Renal cortex interstitium (tissue), 15 donors: ENCODE measurements at places on chromosomes 11 and 22.

DNA sequence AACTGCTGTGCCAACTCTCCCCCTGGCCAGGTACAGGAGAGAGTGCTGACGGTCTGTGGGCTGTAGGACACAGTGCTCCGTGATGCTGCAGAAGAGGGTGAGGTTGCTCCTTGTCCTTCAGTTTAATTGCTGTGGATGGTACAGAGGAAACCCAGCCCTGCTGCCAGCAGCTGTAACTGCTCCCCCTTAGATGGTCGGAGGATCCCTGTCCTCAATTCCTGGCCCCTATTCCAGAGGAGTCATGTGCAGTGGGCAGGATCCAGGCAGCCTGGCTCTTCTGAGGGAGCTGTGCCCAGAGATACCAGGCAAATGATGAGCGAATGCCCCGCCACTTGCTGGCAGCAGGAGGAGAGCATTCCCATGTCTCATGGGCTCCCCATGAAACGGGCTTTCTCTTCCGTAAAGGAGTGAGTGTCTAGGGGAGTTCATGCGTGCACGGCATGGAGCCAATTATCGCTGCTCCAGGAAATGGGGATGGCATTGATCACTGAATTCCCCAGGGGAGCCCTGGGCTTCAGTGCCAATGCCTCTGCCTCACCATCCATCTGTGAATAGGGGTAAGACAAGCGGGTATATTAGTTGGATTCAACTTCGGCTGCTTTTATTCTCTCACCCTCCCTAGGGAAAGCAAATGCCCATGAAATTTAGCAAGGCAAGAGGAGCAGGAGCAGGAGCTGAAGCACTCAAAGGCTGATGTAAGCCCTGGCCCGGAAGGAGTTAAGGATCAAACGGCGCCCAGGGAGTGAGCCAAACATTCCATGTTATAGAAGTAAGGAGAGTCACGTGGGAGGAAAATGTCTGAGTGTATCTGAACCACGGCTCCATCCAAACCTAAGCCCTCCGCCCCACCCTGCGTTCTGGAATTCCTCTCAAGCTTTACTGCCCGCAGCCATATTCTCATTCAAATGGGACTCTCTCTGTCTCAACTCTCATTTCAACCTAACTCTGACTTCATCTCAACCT is 51.0 kb upstream of the CSNK2A3 start:
- no peak for DNase-seq

DNA sequence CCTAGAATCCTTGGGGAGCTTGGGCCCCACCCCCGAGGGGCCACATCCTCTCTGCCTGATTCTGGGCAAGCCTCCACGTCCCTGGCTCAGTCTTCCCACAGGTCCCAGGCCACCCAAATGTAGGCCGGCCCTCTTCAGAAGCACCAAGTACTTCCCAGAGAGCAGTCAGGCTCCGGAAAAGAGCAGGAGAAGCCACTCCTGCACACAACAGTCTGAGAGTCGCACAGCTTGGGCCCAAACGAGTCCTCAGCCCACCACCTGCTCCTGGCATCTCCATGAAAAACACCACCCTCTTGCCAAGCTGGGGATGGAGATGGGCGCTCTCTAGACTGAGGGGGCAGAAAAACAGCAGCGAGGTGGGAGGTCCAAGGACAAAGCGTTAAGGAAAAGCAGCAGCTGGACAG is 15.4 kb downstream of the EHD1 start:
- no peak for DNase-seq

DNA sequence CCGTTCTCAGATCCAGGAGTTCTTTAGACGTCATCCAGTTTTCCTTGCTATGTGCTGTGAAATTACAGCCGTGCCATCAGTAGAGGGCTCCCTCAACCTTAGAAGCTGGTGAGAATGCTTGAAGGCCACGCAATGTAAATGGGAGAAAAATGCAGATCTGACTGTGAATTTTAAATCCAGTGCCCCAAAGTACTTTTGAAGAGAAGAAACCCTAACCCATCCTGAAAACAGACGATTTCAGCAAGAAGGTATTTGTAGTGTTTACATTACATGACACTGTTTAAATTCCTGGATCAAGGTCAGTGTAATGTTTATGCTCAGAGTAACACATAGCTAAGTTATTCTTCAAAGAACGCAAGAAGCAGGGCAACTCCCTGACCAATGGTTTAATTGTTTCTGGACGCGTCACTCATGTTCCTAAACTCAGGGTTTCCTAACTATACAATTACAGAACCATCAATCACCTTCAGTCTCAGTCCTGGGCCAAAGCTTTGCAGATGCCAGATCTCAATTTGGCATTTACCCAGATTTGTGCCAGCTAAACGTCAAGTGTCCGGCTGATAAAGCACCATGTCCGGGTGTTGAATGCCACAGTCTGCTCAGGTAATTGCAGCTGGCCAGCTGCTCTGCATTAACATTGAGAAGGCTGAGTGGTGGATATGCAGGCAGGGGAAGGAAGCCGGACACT is 38.2 kb downstream of the ADAMTS8 start:
- DNase-seq: peak; percentile 55

DNA sequence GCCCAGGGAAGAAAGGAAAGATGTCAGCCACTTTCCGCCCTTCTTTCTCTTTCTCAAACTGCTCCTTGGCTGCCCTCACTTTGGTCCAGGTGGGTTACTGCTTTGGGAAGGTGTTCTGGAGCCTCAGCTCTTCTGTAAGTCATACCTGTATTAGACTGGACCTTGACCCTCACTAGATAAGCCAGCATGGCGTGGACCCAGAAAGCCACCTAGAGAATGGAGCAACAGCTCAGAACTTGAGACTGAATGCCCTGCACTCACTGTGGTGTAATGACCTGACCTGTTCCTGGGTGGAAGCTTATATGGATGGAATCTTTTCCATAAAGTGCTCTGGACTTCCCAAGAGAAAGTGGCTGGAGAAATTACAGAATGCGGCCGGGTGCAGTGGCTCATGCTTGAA is 15.6 kb downstream of the ACP2 start:
- no peak for DNase-seq
